ENCODE measurements at places on chromosomes 6 and 20. TPM values are rescaled to one million over a fixed set of nuclear protein-coding genes. Genes with fewer than 3 reads are reported as not detected.

DNA sequence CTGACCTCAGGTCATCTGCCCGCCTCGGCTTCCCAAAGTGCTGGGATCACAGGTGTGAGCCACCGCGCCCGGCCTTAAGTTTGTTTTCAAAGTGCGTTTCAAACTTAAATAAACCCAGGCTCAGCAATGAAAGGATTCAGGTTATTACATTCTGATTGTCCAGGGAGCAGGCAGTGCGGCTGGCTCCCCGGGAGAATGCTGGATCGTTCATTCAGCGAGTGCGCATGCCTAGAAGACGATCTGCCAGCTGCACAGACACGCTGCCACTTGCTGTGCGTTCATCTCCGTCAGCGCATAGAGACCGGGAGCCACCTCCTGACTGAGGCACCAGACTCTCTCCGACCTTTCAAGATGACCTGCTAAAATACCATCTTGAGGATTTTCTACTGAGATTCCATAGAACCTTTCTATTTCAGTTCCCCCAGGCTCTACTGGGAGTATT lies 163.9 kb upstream of the ZNF217 start:
- no peak for DNase-seq

DNA sequence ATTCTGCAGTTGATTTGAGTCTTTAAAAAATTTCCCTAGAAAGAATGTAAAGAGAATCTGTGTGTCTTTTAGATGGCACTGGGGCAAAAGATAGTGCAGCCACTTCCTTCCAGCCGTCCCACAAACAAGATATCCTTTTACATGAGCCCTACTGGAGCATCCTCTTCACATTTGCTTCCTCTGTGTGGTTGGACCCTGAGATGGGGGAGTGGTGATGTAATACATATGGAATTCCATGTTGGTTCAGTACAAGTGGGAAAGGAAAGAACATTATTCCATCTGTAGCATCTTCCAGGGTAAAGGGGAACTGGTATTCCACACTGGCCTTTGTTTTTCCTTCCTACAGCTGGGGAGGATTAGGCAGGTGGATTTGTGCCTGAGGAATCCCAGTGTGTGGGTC lies 78.9 kb upstream of the ISM1 start:
- peak; percentile 53 for DNase-seq

Gene SPATA25
- not detected for total RNA-seq

Gene MYBL2
- total RNA-seq: 48.8 TPM

DNA sequence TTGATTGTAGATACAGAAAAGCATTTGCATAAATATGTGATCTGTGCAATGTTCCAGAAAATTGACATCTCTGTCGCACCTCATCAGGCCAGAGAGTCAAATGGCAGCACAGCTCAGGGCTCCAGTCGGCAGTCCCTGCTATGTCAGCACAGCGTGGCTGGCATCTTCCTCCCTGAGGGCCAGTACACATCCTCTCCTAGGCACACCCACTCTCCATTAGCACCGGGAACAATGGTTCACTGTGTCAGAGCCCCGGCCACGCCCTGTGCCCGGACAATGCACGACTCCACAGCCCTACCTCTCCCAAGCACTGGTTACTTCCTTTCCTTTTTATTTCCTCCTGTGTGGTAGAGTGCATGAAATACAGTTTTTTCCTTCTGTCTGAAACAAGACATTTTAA lies 114.9 kb downstream of the FOXC1 start:
- peak; percentile 76 for DNase-seq

- peak; percentile 49 for DNase-seq
Observed at GRCh38 chr6:163243083-163243482, 171.4 kb upstream of the QKI start.

- no peak for DNase-seq
Observed at GRCh38 chr20:3423126-3423525, 15.7 kb upstream of the DNAAF9 start.

Gene FOXA2
- total RNA-seq: 0.33 TPM

GRCh38 chr20:53162251-53162835 lies 190.2 kb downstream of the TSHZ2 start:
- peak; percentile 87 for DNase-seq

DNA sequence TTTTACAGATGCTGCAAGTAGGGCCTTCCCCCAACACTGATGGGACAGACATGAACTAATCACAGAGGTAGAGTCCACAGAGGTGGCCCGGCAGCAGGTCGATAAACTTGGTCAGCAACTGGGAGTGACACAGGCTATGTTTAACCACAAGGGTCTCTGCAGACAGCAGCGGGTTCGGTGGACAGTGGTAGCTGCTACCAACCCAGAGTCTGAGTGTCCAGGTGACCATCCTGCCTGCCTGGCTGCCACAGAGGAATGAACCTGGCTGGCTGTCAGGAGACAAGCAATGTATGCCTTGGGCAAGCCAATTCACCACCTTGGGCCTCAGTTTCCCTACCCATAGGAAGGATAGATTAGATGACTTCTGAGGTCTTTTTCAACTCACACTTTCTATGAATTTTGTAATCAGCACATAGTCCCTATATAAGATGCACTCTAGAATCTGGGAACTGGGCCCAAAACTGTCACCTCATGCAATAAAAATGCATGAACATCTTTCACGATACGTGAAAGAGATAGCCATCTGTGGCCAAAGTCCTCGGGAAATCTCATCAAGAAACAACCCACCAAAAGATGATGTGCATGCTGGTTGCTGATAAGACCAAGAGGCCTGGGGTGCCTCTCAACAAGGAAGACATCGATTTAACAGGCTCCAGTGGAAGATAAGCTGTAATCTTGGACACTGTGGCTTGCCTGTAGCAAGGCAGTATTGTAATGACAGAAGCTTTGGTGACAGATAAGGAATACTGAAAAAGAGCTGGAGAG lies 30.5 kb downstream of the MDGA1 start:
- DNase-seq: no peak

Gene BMP7
- 12.7 TPM for total RNA-seq

GRCh38 chr6:130518588-130518987 lies 152.8 kb downstream of the TMEM200A start:
- DNase-seq: no peak

- peak; percentile 32 for DNase-seq
Observed at GRCh38 chr6:47483516-47483852, 5.9 kb downstream of the CD2AP start.

- no peak for DNase-seq
Observed at GRCh38 chr20:48716086-48716485, 111.7 kb downstream of the PREX1 start.
